ENCODE measurements at places on chromosomes 2 and 18.

GRCh38 chr2:61460163-61460562 lies 10.7 kb downstream of the USP34 start:
- peak; percentile 76 for DNase-seq

DNA sequence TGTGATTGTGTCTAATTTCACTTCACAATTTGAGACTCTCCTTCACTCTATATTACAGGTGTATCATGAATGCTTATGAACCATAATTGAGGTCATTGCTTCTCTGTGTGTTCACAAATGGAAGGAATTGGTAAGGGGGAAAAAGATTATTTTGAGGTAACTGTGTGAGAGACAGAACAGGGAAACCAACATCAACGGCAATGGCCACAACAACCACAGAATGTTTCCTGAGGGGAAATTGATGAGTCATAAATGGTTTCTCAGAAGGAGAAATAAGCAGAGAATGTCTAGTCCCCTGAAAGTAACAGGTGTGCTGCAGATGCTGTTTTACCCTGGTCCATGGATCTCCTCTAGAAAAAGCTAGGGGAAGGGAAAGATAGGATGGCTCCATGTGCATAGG lies 361.2 kb upstream of the GALNT5 start:
- DNase-seq: peak; percentile 47

DNA sequence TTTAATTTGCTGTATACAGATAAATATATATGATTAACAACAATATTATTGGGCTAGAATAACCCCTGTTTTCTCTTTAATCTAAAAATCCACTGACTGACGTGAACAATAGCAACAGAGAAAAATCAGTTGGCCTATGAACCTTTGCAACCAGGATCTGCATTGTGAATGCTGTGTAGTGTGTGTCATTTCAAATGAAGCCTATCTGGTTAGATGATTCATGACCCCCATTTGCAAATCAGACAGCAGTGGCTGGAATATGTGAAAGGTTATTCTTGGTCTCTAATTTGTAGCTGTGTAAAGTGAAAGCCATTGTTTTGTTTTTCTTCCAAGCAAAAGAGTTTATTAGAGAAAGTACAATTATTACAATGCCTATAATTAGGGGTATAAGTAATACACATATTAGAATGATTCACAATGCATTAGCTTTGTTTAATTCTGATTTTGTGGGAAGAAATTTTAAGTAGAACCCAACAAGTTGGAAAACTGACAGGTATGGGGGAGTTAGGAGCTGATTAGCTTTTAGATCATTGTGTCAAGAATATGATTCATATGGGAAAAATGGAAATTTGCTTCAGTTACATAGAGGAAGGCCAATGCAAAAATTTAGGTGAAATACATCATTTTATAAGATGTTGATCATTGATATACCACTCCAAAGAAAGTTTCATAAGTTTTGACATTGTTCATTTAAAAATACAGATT lies 1362.2 kb upstream of the TMEFF2 start:
- peak; percentile 22 for DNase-seq

GRCh38 chr2:138175066-138175465 lies 210.8 kb downstream of the HNMT start:
- DNase-seq: no peak

GRCh38 chr2:174328114-174328960 lies 6.4 kb upstream of the SP9 start:
- no peak for DNase-seq

Measured in fibroblast of skin of right biceps (primary cell).